Left kidney (tissue), 8 donors: ENCODE measurements at places on chromosomes 16 and 17. TPM values are rescaled to one million over a fixed set of nuclear protein-coding genes. Genes with fewer than 3 reads are reported as not detected.

The ARHGDIG gene
- 3.6 TPM for polyA plus RNA-seq

The KRTAP3-1 gene
- polyA plus RNA-seq = not detected

The FBXO39 gene
- 0.17 TPM for polyA plus RNA-seq

The PYY gene
- 0.22 TPM for polyA plus RNA-seq
